ENCODE measurements at places on chromosomes 4 and X.
A peak's percentile ranks its signal among the peaks of the same experiment; 100 is the strongest.

DNA sequence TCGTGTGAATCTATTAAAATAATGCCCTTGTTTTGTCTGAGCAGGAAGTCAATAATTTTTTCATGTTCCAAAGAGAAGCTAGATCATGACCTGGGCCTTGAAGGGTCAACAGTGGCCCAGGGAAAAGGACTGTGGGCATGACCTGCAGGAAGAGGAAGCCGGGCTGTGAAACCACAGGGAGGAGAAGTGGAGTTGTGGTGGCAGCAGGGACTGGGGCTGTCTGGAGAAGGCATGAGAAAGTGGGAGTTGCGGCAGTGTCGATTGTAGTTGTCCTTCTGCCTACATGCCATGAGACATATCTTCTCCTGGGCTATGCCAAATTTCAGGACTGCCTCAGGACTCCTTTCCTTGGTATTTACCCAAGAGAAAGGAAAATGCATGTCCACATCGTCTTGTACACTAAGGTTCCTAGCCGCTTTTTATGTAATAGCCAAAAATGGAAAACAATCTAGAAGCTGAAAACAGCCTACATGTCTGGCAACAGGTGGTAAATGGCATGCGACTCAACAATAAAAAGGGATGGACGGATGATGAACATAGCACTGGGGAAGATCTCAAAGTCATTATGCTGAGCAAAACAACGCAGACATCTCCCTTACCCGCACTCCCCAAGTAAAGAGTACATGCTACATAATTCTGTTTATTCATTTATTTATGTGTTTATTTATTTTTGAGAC is 13.6 kb upstream of the PTTG2 start:
- DNase-seq, result no peak

GRCh38 chrX:33171041-33171440 is 40.3 kb downstream of the DMD start:
- DNase-seq, result no peak

GRCh38 chr4:174561560-174561959 is 39.3 kb upstream of the HPGD start:
- no peak for DNase-seq

DNA sequence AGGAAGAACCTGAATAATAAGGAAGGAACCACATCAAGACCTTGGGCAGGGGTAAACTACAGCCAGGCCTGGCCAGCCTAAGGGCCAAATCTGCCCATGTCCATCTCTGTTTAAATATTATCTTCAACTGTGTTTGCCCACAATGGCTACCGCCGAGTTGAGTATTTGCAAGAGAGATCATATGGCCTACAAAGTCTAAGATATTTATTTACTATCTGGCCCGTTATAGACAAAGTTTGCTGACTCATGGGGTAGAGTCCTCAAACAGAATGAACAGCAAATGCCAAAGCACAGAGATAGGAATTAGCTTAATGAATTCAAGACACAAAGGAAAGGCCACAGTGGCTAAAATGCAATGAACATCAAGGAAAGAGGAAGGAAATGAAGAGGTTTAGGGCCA is 44.8 kb downstream of the RPS6KA3 start:
- DNase-seq, result no peak

DNA sequence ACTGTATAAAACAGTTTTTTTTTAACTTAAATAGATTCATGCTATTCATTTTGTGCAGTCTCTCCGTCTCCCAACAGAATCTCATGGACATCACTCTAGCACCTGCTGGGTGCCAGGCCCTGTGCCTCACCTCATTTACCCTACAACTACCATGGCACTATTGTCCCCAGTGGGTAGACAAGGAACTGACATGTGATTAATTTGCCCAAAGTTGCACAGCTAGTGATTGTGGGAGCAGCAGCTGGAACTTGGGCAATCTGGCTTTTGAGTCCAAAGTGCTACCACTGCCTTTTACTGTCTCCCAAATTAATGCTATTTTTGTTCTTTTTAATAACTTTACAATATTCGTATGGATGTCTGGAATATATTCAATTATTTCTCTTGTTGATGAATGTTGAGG is 11.2 kb upstream of the PGRMC2 start:
- no peak for DNase-seq

DNA sequence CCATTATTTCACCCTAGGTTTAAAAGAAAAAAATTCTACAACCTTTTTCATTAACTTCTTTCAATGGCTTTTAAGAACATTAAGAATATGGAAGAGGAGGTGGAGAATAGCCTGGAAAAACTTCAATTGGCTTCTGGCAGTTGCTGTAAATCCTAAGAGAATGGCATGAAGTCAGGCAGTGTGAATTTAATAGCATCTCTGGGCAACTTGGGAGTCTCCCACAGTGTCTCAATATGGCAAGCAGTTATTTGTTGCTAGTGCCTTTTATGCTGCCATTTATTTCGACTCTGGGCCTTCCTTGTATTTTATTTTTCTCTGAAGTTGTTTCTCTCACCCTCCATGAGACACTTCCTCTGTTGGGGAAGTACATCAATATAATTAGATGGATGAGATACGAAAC is 322.1 kb downstream of the CBLL2 start:
- DNase-seq, result no peak

- DNase-seq, result no peak
Measured at GRCh38 chrX:108156082-108156481, 64.5 kb downstream of the ATG4A start.

DNA sequence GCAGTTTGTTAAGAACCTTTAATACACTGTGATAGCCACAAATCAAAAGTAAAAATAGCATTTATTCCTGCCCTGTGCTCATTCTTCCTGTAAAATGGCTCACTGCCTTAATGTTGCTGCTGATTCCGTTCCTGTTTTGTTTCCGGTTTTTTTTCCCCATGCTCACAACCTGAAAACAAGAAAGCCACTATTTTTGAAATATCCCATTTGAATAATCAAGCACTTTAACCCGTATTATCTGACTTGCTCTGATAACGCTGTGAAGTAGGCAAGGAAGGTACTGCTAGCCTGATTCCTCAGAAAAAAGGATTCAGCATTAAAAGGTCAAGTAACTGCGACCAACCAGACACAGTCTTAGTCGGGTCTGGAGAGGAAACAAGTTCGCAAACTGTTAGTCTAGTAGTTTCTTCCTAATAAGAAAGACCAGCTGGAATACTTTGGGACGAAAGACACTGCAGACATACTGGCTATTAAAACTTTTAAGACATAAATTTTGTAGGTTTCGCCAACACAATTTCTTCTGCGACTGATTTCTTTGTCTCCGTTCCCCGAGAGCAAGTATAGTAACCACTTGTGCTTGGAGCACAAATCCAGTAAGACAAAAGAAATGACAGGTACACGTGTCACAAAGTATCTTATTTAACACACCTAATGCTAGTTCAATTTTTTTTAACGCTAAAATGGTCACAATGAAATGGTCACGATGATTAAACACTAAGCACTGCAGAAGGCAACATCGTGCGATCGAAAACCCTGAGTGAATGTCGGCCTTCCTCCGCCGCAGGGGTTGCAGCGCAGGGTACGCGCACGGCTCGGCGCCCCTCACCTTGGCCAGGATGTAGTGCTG is 802 bp downstream of the COX18 start:
- DNase-seq, result peak; percentile 14

- DNase-seq, result no peak
Measured at GRCh38 chr4:123585111-123585510, 188.5 kb downstream of the SPRY1 start.

DNA sequence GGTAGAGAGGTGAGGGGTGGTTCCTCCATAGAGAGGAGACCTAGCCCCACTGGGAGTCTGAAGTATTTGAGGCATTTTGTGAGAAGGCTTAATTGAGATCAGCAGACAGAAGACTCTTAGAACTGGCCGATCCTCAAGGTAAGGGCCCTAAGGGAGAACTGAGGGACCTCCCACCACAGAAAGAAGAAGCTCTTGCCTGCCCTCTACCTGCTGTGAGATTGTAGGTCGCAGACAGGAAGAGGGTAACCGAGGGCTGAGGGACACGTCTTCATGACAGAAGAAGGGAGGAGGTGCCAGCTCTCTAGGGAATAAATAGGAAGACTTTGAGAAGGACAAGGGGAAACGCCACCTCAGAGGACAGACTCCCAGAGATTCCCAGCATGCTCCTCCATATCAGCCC is 24.1 kb upstream of the MAGEC1 start:
- DNase-seq, result no peak

GRCh38 chr4:93731456-93731855 is 97.1 kb upstream of the ATOH1 start:
- no peak for DNase-seq

- no peak for DNase-seq
Measured at GRCh38 chr4:113591982-113592381, 169.6 kb downstream of the CAMK2D start.

- DNase-seq, result no peak
Measured at GRCh38 chr4:88101165-88101564, 57.3 kb downstream of the ABCG2 start.

- DNase-seq, result peak; percentile 12
Measured at GRCh38 chrX:43970528-43970927, 2.7 kb downstream of the NDP start.

DNA sequence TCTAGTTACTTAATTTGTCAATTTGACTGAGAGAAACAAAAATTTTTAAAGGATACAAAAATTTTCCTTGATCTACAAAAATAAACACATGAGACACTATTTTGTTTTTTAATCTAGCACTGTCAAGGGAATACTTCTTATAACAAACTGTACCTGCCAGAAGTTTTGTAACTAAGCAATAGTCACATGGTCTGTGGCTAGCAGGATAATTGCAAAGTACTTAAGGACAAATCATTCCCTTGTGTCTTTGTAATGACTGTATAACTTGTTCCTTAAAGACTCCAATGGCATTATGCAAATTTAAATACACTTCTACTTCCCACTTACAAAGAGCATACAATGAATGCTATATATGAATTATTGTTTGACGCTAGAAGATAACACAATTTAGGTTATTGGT is 25.1 kb upstream of the ANK2 start:
- DNase-seq, result no peak

DNA sequence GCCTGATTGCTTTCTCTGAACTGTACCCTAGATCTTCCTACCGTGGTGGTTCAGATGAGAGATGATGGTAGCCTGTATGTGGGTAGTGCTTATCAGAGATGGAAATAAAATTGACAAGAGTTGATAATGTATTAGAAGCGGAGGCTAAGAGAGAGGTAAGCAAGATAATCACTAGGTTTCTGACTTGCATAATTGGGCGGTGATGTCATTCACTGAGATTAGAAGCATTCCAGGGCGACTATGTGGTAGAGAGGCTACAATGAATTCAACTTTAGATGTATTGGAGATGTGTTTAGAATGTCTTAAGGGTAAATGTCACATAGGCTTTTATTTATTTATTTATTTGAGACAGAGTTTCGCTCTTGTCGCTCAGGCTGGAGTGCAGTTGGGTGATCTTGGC is 415 bp upstream of the TENM3 start:
- no peak for DNase-seq

DNA sequence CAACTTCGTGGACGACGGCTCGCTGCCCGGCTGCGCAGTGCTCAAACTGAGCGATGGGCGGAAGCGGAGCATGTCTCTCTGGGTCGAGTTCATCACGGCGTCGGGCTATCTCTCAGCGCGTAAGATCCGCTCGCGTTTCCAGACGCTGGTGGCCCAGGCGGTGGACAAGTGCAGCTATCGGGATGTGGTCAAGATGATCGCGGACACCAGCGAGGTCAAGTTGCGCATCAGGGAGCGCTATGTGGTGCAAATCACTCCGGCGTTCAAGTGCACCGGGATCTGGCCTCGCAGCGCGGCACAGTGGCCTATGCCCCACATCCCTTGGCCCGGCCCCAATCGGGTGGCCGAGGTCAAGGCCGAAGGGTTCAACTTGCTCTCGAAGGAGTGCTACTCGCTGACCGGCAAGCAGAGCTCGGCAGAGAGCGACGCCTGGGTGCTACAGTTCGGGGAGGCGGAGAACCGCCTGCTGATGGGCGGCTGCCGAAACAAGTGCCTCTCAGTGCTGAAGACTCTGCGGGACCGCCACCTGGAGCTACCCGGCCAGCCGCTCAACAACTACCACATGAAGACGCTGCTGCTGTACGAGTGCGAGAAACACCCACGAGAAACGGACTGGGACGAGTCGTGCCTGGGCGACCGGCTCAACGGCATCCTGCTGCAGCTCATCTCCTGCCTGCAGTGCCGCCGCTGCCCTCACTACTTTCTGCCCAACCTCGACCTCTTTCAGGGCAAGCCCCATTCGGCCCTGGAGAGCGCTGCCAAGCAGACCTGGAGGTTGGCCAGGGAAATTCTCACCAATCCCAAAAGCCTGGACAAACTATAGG is 1.5 kb downstream of the MAB21L2 start:
- no peak for DNase-seq

DNA sequence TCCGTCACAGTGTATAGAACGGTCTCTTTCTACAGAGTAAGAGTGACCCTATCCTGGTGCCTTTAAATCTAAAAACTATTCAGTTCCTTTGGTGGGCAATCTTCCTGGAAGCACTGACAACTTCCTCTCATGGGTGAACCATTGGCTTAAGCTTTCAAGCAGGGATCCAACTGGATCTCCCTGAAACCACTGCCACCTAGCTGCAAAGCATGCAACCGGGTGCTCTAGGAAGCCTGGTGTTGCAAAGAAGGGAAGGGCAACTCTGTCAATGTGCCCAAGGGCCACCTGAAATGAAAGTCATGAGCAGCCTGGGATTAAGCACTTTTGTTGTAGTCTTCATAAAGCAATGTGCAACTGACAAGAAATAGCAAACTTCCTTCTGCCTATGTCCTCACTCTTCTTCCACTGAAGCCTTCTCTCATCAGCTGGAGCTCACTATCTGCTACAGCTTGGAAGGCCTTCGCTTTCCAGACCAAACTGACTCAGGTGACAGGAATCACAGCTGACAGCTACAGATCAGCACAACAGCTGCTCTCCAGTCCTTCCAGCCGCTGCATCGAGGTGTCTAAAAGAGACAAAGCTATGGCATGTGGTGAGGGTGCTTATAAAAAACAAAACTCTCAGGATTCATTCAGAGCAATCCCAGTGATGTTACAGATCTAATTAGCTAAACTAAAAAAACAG is 46.1 kb downstream of the SETD7 start:
- no peak for DNase-seq

DNA sequence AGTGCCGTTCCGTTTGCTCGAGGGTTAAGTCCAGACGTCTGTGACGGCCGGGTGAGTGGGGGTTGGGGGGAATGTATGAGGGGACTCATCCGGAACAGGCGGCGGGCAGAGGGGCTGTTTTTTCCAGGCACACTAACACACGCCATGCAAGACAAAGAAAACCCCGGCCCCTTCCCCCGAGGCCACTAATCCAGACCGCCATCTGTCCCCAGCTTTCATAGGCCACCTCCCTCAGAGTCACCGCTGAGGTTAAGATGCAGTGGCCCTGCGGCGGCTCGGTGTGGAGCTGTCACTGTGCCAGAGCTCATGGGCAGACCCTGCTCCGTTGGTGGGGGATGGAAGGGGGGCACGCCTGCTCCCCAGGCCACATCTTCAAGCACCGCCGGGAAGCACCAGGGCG is 34.1 kb downstream of the SORCS2 start:
- DNase-seq, result no peak

- DNase-seq, result no peak
Measured at GRCh38 chr4:146105464-146105863, 70.1 kb upstream of the LSM6 start.

GRCh38 chr4:172826861-172827260 is 341.8 kb upstream of the GALNT7 start:
- DNase-seq, result no peak

GRCh38 chr4:70666369-70666768 is at the start of gene JCHAIN:
TSS of gene JCHAIN (minus strand) at chr4:70666508. CDS start at chr4:70666490, 18 bp downstream.
- no peak for DNase-seq

Measured in AG08396 (cell line).